Renal pelvis (tissue), 12 donors: ENCODE measurements at places on chromosomes 1 and 21. TPM values are rescaled to one million over a fixed set of nuclear protein-coding genes. Genes with fewer than 3 reads are reported as not detected.
A peak's percentile ranks its signal among the peaks of the same experiment; 100 is the strongest.

Gene GCSAML
- polyA plus RNA-seq, result 0.38 TPM

DNA sequence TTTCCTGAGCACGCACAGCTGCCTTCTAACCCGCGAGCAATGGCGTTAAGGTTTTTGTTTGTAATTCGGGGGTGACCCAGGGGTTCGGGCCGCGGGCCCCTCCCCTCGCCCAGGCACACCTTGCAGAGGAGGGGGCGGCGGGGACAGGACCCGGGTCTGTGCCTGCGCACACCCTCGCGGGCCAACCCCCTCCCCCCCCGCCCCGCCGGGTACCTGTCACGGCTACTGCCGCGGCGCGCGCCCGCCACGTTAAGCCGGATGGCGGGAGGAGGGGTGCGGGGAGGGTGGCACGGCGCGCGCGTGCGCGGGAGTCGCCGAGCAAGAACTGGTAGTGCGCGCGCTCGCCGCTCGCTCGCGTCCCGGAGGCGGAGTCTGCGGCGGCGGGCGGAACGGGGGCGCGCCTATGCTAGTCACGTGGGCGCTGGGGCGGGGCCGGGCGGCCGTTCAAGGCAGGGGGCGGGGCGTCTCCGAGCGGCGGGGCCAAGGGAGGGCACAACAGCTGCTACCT lies at the start of gene TPTE:
Gene TPTE, plus strand, starts transcription at position 493 of the 508 bp plus-strand sequence. CDS start 17,141 bp downstream, outside the sequence.
- no peak for DNase-seq

DNA sequence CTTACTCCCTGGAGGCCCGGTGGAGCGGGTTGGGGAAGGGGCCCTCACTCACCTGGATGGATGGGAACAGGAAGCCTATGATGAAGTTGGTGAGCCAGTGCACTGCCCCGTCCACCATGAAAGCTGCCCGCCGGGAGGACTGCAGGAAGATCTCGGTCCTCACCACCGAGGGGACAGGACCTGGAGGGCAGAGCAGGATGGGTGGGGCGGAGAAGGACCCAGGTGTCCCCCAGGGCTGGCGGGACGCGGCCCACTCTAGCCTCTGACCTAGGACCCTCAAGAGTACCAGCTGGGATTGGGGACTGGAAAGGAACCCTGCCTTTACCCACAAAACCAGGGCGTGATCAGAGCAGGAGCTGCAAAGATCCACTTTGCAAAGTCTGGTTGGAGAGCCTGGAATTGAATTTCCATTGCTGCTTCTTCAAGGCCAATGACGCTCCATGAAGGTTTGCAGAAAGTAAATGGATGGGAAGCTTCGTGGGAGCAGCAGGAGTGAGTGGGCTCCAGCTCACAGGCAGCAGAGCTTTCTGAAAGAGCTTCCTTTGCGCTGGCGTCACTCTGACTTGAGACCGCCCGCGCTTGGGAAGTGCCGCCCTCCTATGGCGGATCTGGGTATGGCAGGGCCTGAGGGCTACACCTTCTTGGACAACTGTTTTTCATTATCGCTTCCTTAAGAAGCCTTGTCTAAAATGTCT lies 21.4 kb downstream of the SLC2A7 start:
- peak; percentile 76 for DNase-seq

DNA sequence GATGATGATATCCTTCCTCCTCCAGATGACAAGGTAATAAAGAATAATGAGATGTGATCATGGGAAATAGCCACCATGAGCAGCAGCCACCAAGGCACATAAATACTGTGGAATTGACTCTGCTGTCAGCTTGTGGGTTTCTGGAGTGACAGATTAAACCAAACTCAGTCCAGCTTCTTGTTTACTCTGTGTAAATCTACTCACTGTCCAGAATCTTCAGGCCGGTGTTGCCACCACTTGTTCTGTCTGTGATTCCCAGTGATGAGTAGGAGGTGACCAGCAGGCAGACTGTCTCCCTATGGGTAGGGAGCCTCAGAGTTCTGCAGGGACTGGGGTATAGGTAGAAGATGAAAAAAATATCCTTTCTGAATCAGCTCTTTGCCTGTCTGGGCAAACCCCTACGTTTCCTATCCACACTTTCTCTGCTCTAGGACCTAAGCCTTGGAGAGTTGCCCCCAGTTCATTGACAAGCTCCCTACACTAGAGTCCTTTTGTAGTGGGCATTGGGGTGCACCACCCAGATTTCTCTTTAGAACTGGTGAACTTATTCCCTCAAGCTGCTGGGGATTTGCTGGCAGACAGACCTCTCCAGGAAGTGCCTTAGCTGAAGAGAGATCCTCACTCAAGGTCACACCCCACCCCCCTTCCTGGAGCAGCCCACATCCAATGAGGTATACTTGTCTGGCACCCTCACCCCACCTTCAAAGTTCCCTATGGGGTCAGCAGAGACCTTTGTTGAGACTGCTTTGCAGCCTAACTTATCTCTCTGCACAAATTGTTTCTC lies 47.6 kb downstream of the ATP1A1 start:
- no peak for DNase-seq

DNA sequence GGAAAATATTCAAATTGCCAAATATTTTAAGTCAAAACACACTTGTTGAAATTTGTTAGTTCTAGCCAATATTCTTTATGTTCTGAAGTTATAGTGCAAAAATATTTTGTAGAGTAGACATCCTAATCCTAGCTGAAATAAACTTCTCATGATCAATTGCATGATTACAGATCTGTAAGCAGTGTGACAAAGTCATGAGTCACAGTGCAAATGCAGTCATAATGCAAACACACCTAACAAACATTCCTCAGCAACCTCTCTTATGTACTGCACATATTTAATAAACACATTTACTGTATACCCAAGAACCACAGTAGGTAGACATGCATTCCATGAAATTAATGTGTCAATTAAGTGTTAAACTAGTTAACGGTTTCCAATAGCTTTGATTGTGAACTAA lies 1857.4 kb downstream of the NCAM2 start:
- no peak for DNase-seq

DNA sequence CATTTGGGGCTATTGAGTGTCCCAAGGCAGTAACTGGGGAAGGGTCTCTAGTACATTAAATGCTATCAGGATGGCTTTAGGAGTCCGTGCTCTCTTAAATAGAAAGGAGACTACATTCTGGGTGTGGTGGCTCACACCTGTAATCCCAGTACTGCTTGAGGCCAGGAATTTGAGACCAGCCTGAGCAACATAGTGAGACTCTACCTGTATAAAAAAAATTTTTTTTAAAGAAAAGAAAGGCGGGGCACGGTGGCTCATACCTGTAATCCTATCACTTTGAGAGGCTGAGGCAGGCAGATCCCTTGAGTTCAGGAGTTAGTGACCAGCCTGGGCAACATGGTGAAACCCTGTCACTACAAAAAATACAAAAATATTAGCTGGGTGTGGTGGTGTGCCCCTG lies 21.5 kb downstream of the OSBPL9 start:
- no peak for DNase-seq

Gene TP53BP2
- polyA plus RNA-seq, result 53.3 TPM

- no peak for DNase-seq
These were observed 506.8 kb downstream of the MATN1 start for GRCh38 chr1:30216602-30217001.

Gene ROR1
- 28.9 TPM for polyA plus RNA-seq

Gene MPZL1
- 108 TPM for polyA plus RNA-seq

Gene FCER1G
- polyA plus RNA-seq, result 10.2 TPM

GRCh38 chr1:33344896-33345560 lies 24.1 kb upstream of the A3GALT2 start:
- DNase-seq, result no peak

- peak; percentile 95 for DNase-seq
These were observed 71.8 kb downstream of the DISP3 start for GRCh38 chr1:11550664-11551283.

Gene TRIM58
- polyA plus RNA-seq, result 1.1 TPM

DNA sequence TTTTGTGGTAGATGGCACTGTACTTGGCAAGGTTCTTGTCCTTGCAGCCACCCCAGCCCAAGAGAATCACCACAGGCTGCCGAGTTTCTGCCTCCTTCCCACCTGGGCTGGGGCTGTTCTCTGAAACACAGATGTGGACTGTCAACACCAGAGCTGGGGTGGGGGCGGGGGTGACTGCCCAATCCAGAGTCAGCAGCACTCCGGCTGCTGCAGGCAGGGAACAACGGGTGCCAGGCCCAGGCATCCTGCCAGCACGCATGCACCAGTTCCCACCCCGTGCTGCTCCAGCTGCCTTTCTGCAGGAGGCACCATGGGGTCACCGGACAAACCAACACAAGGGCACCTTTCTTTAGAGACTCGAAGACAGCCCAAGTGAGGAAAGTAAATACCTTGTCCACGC lies 14.1 kb downstream of the TMEM53 start:
- no peak for DNase-seq

DNA sequence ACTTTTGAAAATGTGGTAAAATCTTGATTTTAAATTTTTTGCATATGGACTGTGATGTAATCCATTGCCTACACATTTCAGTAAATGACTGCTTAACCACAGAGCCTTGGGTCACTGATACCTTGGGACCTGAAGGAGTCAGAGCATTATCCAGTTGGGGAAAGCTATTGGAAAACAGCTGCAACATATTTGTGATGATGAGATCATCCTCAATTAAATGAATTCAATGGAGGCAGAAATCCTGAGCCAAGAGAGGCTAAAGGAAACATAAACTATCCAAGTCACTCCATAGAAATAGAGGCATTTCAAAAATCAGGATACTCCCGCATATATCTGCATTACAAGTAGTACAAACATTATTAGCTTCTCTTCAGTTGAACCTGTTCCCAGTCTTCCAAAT lies 99.8 kb upstream of the PRMT6 start:
- DNase-seq, result no peak

GRCh38 chr1:150922519-150922975 lies 3.6 kb upstream of the SETDB1 start:
- peak; percentile 47 for DNase-seq

Gene GPR3
- 0.84 TPM for polyA plus RNA-seq

Gene LCK
- 5.0 TPM for polyA plus RNA-seq

DNA sequence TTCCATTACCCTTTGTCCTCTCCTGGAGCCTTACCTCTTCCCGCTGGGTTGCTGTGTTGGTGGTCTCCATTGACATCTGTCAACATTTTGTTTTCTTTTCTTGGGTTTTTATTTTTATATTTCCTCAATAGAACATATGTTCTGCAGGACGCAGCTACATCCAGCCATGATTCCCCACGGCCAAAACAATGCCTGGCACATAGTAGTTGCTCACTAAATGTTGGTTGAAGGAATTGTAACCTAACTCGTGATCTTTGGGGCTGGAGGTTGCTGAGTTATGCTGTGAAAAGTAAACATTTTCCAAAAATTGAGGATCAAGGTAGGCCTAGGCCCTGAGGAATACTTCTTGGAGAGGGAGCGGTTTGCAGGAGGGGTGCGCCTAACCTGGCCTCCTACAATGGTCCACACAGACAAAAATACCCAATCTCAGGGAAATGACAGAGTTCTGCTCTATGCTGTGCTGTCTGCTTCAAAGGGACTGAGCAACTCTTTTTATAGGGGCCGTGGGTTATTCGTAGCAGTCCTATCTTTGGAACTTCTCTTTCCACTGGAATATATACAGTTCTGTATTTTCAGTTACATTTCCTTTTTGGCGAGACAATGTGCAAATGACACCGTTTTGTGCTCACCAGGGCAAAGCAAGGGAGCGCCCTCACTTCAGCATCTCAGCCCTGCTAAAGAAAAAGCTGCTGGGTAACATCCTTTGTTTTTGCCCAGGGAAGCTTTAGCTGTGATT lies 1.4 kb downstream of the PDPN start:
- DNase-seq, result no peak

Gene TFF2
- polyA plus RNA-seq, result not detected

DNA sequence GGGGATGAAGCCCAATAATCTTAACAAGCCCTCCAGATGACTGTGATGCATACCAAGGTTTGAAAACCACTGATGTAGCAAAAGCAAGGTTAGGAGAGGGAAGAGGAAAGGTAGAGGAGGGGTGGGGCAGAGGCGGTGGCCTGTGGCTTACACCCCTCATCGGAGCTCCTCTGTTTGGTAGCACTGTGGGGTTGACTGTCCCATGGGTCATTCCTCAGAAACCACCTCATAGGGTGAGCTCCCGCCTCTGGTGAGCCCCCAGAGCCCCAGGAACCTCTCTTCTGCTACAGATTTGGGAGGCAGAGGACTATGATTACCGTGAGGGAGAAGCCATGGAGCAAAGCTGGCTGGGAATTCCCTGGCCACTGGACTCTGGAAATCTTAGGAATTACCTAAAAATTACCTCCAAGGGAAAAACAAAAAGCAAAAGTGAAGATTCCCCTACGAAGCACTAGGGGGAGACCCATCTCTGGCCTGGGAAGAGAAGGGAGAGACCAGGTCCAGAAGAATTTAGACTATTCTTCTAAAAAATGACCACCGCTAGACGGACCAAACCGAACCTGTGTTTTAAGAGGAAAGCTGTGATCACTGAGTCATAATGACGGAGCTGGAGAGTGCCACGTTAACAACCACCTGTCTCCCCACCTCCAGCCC lies 1.5 kb upstream of the RASSF5 start:
- no peak for DNase-seq

- DNase-seq, result no peak
These were observed 367.6 kb downstream of the HLX start for GRCh38 chr1:221246628-221247415.

DNA sequence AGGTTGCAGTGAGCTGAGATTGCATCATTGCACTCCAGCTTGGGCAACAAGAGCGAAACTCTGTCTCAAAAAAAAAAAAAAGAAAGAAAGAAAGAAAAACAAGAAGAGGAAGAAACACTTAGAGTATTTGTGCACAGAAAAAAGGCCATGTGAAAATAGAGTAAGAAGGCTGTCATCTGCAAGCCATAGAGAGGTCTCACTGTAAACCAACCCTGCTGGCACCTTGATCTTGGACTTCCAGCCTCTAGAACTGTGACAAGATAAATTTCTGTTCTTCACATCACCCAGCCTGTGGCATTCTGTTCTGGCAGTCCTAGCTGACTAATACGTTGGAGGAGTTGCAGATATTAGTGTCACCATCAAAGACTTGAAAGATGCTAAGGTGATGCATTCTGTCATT lies 12.1 kb upstream of the ZDHHC18 start:
- no peak for DNase-seq

GRCh38 chr21:41973861-41974751 lies 20.3 kb upstream of the C2CD2 start:
- DNase-seq, result no peak

Gene CD1B
- polyA plus RNA-seq, result not detected

Gene GSTM5
- polyA plus RNA-seq, result 71.1 TPM

Gene SPRR1B
- polyA plus RNA-seq, result not detected

- no peak for DNase-seq
These were observed 40.8 kb downstream of the SORT1 start for GRCh38 chr1:109356915-109357314.

Gene LINGO4
- not detected for polyA plus RNA-seq

DNA sequence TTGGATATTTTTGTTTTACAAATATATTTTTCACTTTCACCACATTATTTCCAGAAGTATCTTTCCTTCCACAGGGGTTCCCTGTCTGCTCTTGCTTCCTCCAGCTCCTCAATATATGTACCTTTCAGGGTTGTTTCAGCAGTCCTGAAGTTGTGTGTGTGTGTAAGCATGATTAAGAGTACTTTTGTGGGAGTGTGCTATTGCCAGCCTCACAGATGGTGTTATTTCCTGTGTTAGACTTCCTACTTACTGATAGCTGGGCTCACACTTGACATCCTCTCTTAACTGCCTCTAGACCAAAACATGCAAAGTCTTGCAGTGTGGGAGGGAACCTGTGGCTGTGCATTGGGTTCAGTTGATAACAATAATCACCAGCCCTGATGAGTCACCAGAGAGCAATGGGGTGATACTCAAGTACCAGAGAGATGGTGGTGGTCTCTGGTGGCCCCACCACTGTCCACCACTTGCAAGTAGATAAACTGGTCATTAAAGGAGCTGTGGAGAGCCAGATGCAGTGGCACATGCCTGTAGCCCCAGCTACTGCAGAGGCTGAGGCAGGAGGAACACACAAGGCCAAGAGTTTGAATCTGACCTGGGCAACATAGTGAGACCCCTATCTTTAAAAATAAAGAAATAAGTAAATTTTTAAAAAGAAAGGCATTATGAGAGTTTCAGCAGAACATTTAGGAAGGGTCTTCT lies 126.7 kb downstream of the NR5A2 start:
- DNase-seq, result no peak

Gene TMEM82
- 5.2 TPM for polyA plus RNA-seq
